ENCODE measurements at places on chromosomes 12 and 14. TPM values are rescaled to one million over a fixed set of nuclear protein-coding genes. Genes with fewer than 3 reads are reported as not detected.

DNA sequence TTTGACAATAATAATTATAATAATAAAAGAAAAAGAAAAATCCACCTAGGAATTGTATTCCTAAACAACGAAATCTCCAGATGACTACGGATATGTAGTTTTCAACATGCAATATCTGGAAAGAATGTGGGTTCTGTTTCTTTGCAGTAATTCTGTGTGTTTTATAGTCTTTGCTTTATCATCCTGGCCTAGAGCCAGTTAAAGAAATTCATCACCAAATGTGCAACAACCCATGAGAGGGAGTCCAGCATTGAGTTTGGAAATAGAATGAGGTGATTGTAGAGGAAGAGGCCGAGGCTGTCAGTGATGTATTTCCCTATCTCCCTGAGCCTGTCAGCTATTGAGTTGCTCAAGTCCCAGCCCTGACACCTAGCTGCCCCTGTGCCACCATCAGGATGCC lies 200.5 kb upstream of the DCN start:
- no peak for DNase-seq

The VDR gene
- total RNA-seq, result 156 TPM

The MAP3K9 gene
- 5.9 TPM for total RNA-seq

GRCh38 chr12:105705765-105706164 lies 375.3 kb downstream of the C12orf75 start:
- no peak for DNase-seq

DNA sequence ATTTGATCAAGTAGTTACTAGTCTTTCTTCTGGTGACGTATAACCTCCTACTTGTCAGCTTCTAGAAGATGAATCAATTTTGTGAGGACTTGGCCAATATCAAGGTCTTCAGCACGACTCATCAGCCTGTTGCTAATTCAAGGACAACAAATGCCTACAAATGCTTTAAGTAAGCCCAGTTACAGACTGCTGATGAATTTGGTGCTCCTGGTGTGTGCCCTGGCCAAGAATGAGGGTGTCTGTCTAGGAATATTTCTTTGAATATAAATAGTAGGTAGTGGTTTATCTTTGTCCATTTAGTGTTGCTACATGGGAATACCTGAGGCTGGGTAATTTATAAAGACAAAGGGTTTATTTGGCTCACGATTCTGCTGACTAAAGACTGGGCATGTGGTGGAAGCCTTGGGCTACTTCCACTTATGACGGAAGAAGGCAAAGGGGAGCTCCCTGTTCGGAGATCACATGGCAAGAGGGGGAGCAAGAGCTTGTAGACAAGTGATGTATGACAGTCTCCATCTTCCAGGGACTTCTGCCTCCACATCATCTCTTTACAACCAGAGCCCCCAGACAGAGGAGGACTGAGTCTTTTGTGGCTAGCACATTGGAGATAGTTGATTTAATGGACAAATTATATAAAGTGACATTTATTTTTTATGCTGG lies 180.2 kb downstream of the CRADD start:
- no peak for DNase-seq

DNA sequence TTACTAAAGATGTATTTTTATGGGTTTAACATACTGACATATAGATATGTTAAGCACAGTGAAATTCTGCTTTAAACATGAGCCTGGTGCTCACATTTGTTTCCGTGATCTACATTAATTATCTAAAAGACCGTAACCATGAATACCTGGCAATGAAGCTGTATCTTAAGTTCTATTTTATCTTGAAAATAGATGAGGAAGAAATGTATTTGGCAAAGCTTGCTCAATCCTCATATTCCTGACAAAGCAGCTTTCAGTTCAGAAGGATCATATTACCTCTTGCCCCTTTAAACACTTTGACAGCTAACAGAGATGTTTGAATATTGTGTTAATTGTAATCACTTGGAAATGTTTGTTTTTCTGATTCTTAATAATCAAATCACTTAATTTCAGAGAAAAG lies 9.8 kb downstream of the EPYC start:
- DNase-seq, result no peak

The FGF23 gene
- not detected for total RNA-seq

GRCh38 chr12:50004696-50005095 lies 20.6 kb downstream of the RACGAP1 start:
- DNase-seq, result no peak

GRCh38 chr12:132071040-132071810 lies 72.9 kb downstream of the DDX51 start:
- DNase-seq, result no peak

All from activated CD4-positive, alpha-beta memory T cell treated with anti-CD3 and anti-CD28 coated beads for 36 hours (primary cell).